ENCODE measurements at places on chromosomes 7 and 10.

- no peak for DNase-seq
Observed at GRCh38 chr7:4163565-4164203, 518.4 kb upstream of the FOXK1 start.

DNA sequence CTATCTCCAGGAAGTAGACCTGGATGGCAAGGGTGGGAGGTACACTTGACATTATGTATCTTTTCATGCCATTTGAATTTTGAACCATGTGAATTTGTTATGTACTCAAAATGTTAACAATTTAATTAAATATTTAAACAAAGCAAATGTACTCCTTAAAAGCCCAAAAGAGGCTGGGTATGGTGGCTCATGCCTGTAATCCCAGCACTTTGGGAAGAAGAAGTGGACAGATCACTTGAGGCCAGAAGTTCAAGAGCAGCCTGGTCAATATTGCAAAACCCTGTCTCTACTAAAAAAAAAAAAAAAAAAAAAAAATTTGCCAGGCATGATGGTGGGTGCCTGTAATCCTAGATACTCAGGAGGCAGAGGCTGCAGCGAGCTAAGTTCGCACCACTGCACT, 136.9 kb upstream of the ASAH2 start:
- DNase-seq, result no peak

DNA sequence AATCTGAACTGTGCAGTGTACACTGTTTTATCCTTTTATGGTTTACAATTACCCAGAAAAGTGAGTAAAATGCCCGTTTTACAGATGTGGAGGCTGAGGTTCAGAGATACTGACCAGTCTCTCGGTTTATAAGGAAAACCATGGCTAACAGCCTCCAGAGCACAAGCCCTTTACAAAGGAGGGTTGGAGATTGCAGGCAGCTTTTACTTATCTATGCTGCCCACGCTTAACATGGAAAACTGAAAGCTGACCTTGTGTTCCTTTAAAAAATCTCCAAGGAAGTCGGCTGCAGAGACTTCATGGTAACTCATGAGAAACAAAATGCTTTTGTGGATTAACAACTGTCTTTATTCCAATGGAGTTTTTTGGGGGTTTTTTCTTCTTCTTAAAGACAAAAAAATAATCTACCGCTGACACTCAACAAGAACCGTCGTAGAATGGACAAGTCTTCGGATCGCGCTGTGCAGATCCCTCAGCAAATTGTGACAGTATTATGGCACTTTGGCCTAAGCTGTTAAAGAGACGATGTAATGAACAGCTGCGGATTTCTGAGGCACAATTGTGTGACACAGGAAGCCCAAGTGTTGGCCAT, 654 bp upstream of the SLF2 start:
- no peak for DNase-seq

GRCh38 chr10:7485244-7485556, 74.4 kb upstream of the SFMBT2 start:
- DNase-seq, result no peak

DNA sequence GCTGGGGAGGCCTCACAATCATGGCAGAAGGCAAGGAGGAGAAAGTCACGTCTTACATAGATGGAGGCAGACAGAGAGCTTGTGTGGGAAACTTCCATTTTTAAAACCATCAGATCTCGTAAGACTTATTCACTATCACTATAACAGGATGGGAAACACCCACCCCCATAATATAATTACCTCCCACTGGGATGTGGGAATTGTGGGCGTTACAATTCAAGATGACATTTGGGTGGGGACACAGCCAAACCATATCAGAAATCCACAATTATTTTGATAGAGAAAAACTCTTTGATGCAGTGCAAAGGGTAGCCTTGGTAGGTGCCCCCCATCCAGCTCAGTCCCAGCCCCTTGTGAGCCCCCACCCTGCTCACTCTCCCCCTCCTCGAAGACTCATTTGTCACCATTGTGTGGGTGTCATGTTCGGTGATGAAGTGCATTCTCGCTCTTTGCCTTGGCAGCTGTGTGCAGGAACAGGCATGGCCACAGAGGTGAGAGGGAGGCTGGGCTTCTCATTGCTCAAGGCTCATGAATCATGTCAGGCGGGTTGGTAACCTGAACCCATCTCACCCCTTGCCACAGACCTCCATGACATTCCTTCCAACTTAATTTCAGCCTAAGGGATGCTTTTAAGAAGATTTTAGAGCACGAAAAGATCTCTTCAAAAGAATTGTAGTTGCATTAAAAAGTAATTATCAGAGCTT, 75.9 kb downstream of the BUB3 start:
- no peak for DNase-seq

GRCh38 chr10:1732564-1732996, 4.7 kb downstream of the ADARB2 start:
- DNase-seq, result no peak

DNA sequence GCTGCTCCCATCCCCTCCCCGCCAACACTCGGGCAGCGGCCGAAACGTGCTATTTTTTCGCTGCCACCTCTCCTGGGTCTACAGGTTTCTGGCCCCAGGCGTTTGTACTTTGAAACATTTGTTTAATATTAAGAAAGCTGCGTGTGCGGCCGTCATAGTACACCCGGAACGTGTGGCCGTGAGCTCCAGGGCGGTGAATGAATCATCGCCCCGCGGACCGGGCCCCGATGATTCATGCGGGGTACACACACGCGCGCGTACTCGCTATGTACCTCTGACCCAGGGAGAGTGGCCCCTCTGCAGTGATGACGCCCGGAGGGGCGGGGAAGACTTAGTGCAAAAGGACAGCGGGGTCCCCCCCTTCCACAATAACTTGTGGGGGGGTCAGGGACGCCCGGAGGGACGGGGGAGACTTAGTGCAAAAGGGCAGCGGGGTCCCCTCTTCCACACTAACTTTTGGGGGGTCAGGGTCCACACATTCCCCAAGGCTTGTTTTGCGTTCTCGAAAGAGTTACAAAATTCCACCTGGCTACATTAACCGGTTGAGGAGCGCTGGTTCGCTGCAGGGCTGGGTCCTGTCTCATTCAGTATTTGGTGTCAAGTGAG, 56.5 kb upstream of the PCGF5 start:
- DNase-seq, result peak; percentile 72

GRCh38 chr10:34696423-34696822, 118.7 kb downstream of the PARD3 start:
- DNase-seq, result no peak

DNA sequence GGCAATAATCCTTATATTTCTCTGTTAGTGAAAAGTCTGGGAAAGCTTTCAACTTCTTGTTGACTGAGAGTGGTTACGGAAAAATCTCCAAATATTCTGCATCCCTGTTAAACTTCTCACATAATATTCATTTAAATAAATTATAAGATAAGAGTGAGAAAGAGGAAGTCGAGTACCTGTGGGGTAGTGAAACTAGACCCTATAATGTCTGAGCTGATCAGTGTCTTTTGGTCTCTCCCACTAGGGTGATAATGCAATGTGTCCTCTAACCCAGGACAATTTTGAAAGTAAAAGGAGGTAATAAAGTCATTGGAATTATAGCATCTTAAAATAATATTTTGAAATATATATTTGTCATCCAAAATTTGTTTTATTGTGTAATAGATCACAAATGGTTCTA, 2.1 kb upstream of the AGR3 start:
- DNase-seq, result no peak

GRCh38 chr10:3955493-3955892, 170.5 kb upstream of the KLF6 start:
- no peak for DNase-seq

DNA sequence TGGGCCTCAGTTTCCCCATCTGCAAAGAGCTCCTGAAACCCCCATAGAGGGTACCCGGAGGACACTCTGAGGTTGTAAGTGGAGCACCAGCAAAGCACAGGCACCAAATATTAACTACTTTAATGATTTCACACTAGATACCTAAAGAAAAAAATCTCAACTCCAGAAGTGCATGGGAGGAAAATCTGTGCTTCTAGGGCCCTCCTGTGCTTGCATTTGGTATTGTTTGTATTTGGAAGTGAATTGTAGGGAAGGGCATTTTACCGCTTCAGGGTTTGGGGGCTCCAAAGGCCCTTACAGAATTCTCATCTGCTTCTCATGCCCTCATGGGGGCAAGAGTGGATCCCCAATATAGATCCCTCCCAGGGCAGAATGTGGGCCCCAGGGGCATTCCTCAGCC, 22.4 kb upstream of the DRGX start:
- DNase-seq, result no peak

DNA sequence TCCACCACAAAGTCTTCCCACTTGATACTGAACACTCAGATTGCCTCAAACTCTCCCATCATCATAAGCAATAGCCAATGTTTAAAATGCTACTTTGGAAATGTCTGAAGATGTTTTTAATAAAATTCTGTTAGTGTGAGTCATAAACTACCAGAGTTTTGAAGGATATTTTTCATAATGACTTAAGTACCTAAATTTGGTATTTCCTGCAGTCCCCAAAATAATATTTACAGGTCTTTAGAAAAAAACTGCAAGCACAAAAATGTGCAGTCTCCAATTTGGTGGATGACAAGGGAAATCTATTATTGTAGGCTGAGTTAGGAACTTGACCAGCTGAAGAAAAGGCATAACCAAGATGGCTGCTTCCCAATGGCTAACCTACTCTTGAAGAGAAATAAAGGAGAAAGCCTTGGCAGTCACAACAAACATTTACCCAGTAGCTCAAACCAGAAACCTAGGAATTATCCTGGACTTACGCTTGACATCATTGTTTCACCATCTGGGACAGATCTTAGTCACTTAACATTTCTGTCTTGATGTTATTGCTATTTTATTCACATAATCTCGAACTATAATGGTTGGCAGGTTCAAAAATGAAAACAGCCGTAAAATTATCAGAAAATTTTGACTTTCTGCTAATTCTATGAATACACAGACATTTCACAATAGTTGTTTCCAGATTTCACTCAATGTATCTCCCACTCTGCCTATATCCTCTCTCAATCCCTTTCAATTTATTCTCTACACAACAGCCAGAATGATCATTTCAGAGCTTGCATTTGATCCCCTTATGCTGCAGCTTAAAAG, 111.2 kb upstream of the STEAP1B start:
- DNase-seq, result no peak

DNA sequence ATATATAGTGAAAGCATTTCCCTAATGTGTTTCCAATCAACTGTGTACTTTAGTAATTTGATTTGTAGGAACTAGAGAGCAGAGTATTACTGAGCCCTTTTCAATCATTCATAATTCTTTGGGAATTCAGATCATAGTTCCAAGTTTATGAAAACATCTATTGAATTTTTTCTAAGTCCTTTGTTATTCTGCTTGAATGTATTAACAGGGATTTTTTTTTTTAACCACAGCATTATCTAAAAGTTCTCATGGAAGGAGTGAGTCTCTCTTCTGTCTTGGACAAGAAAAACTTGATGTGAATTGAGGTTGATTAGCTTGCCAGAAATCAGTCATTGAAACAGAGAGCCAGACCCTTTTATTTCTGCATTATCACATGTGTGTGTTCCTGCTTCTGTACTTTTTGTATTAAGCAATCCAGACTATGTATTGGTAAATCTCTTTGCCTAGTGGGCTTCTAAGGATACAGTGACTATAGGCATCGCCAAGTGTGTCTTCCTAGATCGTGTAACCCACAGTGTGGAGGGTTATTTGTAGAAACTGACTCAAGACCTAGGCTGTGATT, 59.9 kb downstream of the BMPER start:
- no peak for DNase-seq

DNA sequence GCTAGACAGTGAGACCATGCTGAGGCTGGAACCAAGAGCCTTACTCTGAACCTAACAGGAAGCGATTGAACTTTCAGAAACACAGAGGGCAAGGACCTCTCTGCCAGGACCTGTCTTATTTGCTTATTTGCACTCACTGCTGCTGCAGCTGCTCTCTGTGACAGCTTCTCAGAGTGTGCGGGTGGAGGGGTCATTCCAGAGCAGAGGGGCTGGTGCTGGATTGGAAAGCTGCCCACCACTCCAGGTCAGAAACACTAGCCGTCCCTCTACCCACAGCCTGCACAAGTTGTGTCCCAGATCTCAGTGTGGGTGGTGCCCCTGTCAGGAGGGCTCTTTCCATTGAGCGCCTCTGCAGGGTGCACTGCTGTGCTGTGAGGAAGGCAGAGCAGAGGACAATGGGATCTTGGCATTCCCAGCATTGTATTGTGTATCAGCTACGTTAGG, 126.2 kb downstream of the CCNY start:
- DNase-seq, result no peak

GRCh38 chr10:30736685-30737232, 107.2 kb upstream of the LYZL2 start:
- no peak for DNase-seq

DNA sequence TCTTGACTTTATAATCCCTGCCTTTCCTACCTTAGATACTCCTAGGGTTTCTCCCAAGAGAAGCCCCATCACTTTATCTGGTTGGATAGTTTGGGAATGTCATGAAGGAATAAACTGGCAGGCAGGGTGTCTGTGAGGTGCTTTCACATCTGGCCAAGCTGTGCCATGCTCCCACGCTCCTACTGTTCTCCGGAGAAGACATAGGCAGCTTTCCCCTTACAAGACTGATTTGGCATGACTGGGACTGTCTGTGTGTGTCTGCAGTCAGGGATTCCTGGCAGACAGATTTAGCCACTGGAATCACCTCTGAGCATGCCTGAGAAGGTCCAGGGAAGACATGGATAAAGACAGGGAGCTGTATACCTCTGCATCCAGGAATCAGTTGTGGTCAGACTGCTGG, 45.3 kb downstream of the HK1 start:
- no peak for DNase-seq

DNA sequence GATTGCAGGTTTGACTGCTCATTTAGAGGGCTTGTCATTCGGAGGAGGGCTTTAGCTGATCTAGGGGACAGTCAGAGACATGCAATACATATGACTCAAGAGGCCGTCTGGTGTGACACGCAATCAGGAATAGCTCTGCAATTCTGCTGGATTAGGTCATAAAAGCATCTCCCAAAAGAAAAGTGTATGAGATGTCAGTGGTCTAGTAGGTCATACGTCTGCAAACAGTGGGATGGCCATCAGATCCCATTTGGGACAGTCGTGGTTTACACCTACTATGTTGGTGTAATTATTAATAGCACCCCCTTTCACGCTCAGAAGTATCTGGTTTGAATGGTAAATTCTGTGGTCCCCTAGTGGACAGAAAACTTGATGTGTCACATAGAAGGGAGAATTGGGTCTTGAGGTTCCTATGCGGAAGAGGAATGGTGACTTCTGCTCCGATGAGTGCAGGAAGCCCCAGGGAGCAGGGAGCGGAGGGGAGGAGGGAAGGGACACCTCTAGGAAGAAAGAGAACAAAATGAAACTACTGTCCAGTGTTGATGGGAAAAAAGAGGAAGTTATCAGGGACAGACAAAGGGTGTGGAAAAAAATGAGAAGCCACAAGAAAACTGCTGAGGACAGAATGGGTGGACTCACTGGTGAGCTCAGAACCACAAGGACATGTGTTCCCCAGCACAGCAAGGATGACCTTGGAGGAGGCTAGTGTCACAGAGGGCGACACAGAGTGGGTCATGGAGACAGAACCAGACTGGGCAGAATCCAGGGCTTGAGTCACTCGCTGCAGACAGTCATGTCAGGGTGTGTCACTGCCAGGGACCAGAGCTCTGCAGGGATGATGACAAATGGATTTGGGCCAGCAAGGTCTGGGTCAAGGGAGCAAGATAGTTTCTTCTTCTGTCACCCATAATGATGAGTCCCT, 59.9 kb downstream of the MAP3K8 start:
- DNase-seq, result no peak

- no peak for DNase-seq
Observed at GRCh38 chr7:132738254-132738653, 162.0 kb upstream of the PLXNA4 start.

All from activated CD4-positive, alpha-beta T cell treated with anti-CD3 and anti-CD28 coated beads, Interleukin-2, amount 50 U/mL, for 1 hour (primary cell).